ENCODE measurements at places on chromosomes 16 and 17. TPM values are rescaled to one million over a fixed set of nuclear protein-coding genes. Genes with fewer than 3 reads are reported as not detected.

The MYH4 gene
- total RNA-seq, result not detected

The ACOX1 gene
- total RNA-seq, result 33.6 TPM

The SOX9 gene
- total RNA-seq, result 11.1 TPM

The ACSM2A gene
- not detected for total RNA-seq

The CD68 gene
- total RNA-seq, result 21.2 TPM

The KRTAP16-1 gene
- total RNA-seq, result not detected

Data from airway epithelial cell (primary cell).